Esophagus squamous epithelium (tissue), 5 donors: ENCODE measurements at places on chromosomes 2 and 18. TPM values are rescaled to one million over a fixed set of nuclear protein-coding genes. Genes with fewer than 3 reads are reported as not detected.

The SLC23A3 gene
- 1.7 TPM for total RNA-seq

The VWA3B gene
- total RNA-seq = not detected

The TNP1 gene
- not detected for total RNA-seq

The RNPEPL1 gene
- 41.9 TPM for total RNA-seq

The DCC gene
- 0.06 TPM for total RNA-seq

The SGO2 gene
- total RNA-seq = 2.2 TPM

The CCDC85A gene
- total RNA-seq = 0.42 TPM

The AQP12A gene
- not detected for total RNA-seq

The TEKT4 gene
- not detected for total RNA-seq

The POTEI gene
- total RNA-seq = not detected

The CNGA3 gene
- total RNA-seq = not detected

The ACTG2 gene
- total RNA-seq = 110 TPM

The BOK gene
- total RNA-seq = 49.0 TPM

The PTPRN gene
- not detected for total RNA-seq

The SPIRE1 gene
- 1.9 TPM for total RNA-seq
